Naive thymus-derived CD4-positive, alpha-beta T cell (primary cell): ENCODE measurements at places on chromosomes 7 and 10.

DNA sequence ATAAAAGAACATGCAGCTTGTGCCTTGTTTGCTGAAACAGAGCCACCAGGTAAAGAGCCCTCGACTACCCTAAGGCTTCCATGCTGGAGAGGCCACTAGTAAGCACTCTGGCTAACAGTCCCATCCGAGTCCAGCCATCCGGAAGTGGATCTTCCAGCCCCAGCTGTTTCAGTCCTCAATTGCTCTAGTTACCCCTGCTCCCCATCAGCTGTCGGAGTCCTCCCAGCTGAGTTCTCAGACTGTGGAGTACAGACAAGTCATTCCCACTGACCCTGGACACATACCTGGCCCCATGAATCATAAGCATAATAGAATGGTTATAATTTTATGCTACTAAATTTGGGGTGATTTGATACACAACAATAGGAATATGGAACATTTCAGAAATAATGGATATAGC is 13.5 kb upstream of the FZD1 start:
- H3K27me3 ChIP-seq = no peaks in the 10 kb centered on the region
- H3K27ac ChIP-seq = no peak overlapping the region
- no peaks in the 10 kb centered on the region for H3K36me3 ChIP-seq
- no peak overlapping the region for H3K4me3 ChIP-seq
- no peak for DNase-seq

GRCh38 chr7:16509829-16510228 is 16.8 kb upstream of the LRRC72 start:
- H3K4me3 ChIP-seq = no peak overlapping the region
- no peaks in the 10 kb centered on the region for H3K36me3 ChIP-seq
- DNase-seq = no peak
- H3K27ac ChIP-seq = no peak overlapping the region

GRCh38 chr10:84076540-84077195 is 62.6 kb upstream of the GHITM start:
- H3K27ac ChIP-seq = no peak overlapping the region
- H3K4me3 ChIP-seq = no peak overlapping the region
- no peak for DNase-seq
- H3K4me1 ChIP-seq = no peaks in the 10 kb centered on the region

GRCh38 chr10:62037166-62037831 is 135.8 kb downstream of the ARID5B start:
- no peaks in the 10 kb centered on the region for H3K27me3 ChIP-seq
- no peaks in the 10 kb centered on the region for H3K36me3 ChIP-seq
- peak overlapping the region; percentile 60 for H3K27ac ChIP-seq
- DNase-seq = no peak

GRCh38 chr7:135147341-135147898 is 452 bp upstream of the TMEM140 start:
- H3K27me3 ChIP-seq = no peaks in the 10 kb centered on the region
- no peak for DNase-seq
- H3K4me1 ChIP-seq = peaks cover 38% of the 10 kb centered on the region
- H3K27ac ChIP-seq = peak overlapping the region; percentile 90

GRCh38 chr7:17299483-17299991 is 1.1 kb downstream of the AHR start:
- no peaks in the 10 kb centered on the region for H3K27me3 ChIP-seq
- peak overlapping the region; percentile 89 for H3K27ac ChIP-seq
- no peak for DNase-seq
- H3K4me3 ChIP-seq = peak overlapping the region; percentile 70
- H3K4me1 ChIP-seq = peaks cover 21% of the 10 kb centered on the region

GRCh38 chr10:3251172-3251571 is 78.6 kb upstream of the PITRM1 start:
- DNase-seq = no peak
- no peaks in the 10 kb centered on the region for H3K27me3 ChIP-seq
- no peak overlapping the region for H3K4me3 ChIP-seq
- no peaks in the 10 kb centered on the region for H3K36me3 ChIP-seq

DNA sequence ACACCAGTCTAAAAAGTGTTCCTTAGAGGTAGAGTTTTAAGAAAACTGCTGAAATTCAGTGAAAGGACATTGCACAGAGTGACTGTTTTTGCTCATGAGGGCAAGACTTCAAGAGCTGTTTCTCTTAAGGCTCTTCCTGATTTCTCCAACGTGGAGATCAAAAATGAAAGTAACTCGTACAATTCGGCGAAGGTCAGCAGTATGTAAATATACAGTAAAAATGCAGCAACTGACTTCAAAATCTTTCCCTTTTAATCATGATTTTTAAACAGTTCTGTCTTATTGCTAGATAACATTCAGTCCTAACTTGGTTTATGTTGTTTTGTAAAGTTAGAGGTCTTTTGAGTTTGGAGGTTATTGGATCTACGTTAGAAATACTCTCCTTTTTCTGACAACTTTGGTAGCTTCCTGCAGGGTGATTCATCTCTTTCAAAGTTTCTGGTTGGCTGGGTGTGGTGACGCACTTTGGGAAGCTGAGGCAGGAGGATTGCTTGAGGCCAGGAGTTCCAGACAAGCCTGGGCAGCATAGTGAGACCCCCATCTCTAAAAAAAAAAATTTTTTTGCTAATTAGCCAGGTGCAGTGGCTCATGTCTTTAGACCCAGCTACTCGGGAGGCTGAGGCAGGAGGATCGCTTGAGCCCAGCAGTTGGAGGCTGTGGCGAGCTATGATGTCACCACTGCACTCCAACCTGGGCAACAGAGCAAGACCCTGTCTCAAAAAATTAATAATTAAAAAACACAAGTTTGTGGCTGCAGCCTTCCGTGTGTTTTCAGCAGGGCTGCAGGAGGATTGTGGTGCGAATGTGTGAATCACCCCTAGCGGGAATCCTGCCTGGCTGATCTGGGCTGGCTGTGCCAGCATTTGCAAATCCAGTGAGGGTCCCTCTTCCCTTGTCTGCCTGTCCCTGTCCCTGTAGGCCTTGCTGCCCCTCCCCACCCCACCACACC is 29.2 kb upstream of the AP5Z1 start:
- no peaks in the 10 kb centered on the region for H3K27me3 ChIP-seq
- peak overlapping the region; percentile 82 for H3K27ac ChIP-seq
- H3K4me1 ChIP-seq = peaks cover 15% of the 10 kb centered on the region
- DNase-seq = no peak

DNA sequence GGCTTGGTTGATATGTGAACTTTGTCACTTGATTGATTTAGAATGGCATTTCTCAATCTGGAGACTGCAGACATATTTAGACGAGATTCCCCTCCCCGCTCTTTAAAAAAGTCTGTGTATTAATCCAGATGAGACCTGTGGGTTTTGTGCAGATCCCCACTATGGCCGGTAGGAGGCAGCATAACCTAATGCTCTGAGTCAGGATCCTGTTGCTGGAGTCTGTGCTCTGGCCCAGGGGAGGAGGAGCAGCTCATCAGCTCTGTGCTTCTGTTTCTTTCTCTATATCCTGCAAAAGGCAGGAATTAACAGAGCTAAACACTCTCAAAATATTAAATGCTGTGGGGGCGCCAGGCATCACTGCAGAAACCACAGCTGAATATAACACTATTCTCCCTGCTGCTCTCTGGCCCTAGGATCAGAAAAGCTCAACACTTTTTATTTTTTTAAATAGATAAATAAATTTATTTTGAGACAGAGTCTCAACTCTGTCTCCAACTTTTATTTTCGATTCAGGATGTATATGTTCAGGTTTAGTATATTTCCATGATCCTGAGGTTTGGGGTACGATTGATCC is 23.9 kb upstream of the SEPHS1 start:
- no peaks in the 10 kb centered on the region for H3K4me1 ChIP-seq
- H3K36me3 ChIP-seq = no peaks in the 10 kb centered on the region
- DNase-seq = peak; percentile 56
- no peaks in the 10 kb centered on the region for H3K27me3 ChIP-seq
- no peak overlapping the region for H3K27ac ChIP-seq

DNA sequence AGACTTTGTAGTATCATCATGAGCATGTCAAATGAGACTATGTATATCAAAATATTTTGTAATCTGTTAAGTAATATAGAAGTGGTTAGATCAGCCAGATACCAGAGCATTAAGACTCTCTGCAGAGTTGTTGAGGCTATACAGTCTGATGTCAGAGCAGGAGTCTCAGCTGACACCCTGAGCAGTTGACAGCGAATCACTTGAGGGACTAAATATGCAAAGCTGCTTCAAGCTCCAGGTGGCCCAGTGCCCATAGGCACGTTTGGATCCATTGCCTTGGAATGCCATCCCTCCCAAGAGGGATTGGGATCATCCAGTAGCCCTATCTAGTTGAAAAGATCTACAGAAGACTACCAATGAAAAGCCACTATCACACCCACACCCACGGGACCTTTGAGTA is 210.2 kb downstream of the TAX1BP1 start:
- no peaks in the 10 kb centered on the region for H3K36me3 ChIP-seq
- H3K27ac ChIP-seq = no peak overlapping the region
- H3K4me1 ChIP-seq = no peaks in the 10 kb centered on the region
- DNase-seq = no peak

GRCh38 chr7:43594020-43594419 is 11.1 kb downstream of the STK17A start:
- H3K27ac ChIP-seq = peak overlapping the region; percentile 67
- DNase-seq = no peak
- peaks cover 22% of the 10 kb centered on the region for H3K36me3 ChIP-seq
- H3K4me3 ChIP-seq = peak overlapping the region; percentile 5
- peaks cover 65% of the 10 kb centered on the region for H3K4me1 ChIP-seq

DNA sequence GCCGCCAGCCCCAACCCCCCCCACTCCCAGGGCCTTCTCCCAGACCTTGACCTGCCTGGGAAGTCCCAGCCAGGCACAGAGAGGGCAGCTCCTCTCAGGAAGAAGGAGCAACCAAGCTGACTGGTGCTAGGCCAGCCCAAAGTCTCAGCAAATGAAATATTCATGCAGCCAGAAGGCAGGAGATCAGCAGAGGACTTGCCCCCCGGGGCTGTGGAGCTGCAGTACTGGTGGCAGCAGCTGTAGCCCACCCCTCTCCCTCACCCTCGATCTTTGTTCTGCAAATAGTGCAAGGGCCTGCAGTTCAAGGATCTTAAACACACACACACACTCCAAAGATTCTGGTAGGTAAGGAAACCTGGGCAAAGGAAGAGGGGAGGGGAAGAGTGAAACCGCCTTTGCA is 3.5 kb upstream of the SRRM3 start:
- H3K27me3 ChIP-seq = no peaks in the 10 kb centered on the region
- no peak overlapping the region for H3K27ac ChIP-seq
- no peaks in the 10 kb centered on the region for H3K36me3 ChIP-seq
- H3K4me3 ChIP-seq = no peak overlapping the region
- no peak for DNase-seq

- H3K4me1 ChIP-seq = no peaks in the 10 kb centered on the region
- H3K36me3 ChIP-seq = no peaks in the 10 kb centered on the region
- no peaks in the 10 kb centered on the region for H3K27me3 ChIP-seq
- no peak overlapping the region for H3K4me3 ChIP-seq
- no peak overlapping the region for H3K27ac ChIP-seq
These were observed 171.5 kb downstream of the AKR1D1 start for GRCh38 chr7:138247568-138248333.

GRCh38 chr10:97154781-97155180 is 31.0 kb downstream of the SLIT1 start:
- no peak for DNase-seq
- no peaks in the 10 kb centered on the region for H3K4me1 ChIP-seq
- no peaks in the 10 kb centered on the region for H3K36me3 ChIP-seq
- H3K27me3 ChIP-seq = no peaks in the 10 kb centered on the region
- no peak overlapping the region for H3K27ac ChIP-seq

GRCh38 chr10:35498693-35499092 is 106.4 kb upstream of the GJD4 start:
- no peaks in the 10 kb centered on the region for H3K36me3 ChIP-seq
- H3K4me3 ChIP-seq = no peak overlapping the region
- H3K4me1 ChIP-seq = peaks cover 7% of the 10 kb centered on the region
- no peaks in the 10 kb centered on the region for H3K27me3 ChIP-seq
- H3K27ac ChIP-seq = no peak overlapping the region

GRCh38 chr7:158237672-158238335 is 349.8 kb downstream of the PTPRN2 start:
- H3K4me1 ChIP-seq = no peaks in the 10 kb centered on the region
- H3K36me3 ChIP-seq = no peaks in the 10 kb centered on the region
- no peak overlapping the region for H3K27ac ChIP-seq
- no peaks in the 10 kb centered on the region for H3K27me3 ChIP-seq
- H3K4me3 ChIP-seq = no peak overlapping the region

GRCh38 chr10:3484306-3485056 is 300.5 kb downstream of the KLF6 start:
- no peaks in the 10 kb centered on the region for H3K36me3 ChIP-seq
- no peak overlapping the region for H3K4me3 ChIP-seq

- peak; percentile 1 for DNase-seq
- H3K4me3 ChIP-seq = no peak overlapping the region
- H3K27me3 ChIP-seq = no peaks in the 10 kb centered on the region
- H3K36me3 ChIP-seq = no peaks in the 10 kb centered on the region
These were observed 18.8 kb downstream of the TMEM196 start for GRCh38 chr7:19754521-19755116.

GRCh38 chr7:37988721-37989650 is 68.5 kb downstream of the EPDR1 start:
- H3K27ac ChIP-seq = no peak overlapping the region
- H3K36me3 ChIP-seq = no peaks in the 10 kb centered on the region
- DNase-seq = no peak
- no peak overlapping the region for H3K4me3 ChIP-seq
- no peaks in the 10 kb centered on the region for H3K4me1 ChIP-seq

DNA sequence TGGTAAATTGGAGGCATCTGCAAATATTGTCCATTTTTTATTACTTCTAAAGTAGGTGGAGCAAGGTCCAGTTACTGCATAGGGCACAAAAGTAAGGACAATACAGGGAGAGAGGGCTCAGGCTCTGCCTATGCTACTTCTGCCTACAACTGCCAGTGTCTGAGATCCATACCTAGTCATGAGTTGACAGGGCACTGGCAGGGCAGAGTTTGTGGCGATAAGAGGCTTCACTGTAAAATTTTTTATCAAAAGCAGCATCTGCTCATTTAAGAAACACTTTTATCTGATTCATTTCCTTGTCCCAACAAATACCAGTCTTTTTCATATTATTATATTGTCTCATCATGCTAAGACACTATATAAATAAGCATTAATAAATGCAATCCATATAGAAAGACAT is 178.0 kb downstream of the LRRN3 start:
- no peak overlapping the region for H3K4me3 ChIP-seq
- no peaks in the 10 kb centered on the region for H3K36me3 ChIP-seq
- H3K4me1 ChIP-seq = no peaks in the 10 kb centered on the region
- no peak overlapping the region for H3K27ac ChIP-seq
- H3K27me3 ChIP-seq = no peaks in the 10 kb centered on the region

DNA sequence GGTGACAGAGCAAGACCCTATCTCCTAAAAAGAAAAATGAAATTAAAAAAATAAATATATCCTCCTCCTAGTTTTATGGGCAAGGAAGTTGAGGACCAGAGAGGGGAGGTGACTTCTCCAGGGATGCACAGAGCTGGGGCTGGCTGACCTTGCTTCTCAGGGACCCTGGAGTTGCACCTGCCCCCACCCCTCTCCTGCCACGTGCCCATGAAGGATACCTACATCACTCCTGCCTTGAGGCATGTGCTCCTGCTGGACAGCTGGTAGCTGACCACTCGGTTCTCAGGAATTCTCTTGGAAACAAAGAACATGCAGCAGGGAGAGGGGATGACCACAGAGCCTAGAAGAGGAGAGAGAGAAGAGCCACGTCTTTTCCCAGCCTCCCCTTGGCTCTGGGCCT is 522 bp downstream of the CCL24 start:
- H3K27ac ChIP-seq = no peak overlapping the region
- H3K27me3 ChIP-seq = no peaks in the 10 kb centered on the region
- H3K4me1 ChIP-seq = no peaks in the 10 kb centered on the region
- no peaks in the 10 kb centered on the region for H3K36me3 ChIP-seq
- H3K4me3 ChIP-seq = no peak overlapping the region

- H3K4me1 ChIP-seq = no peaks in the 10 kb centered on the region
- no peak overlapping the region for H3K4me3 ChIP-seq
- H3K27ac ChIP-seq = no peak overlapping the region
- H3K27me3 ChIP-seq = no peaks in the 10 kb centered on the region
- no peaks in the 10 kb centered on the region for H3K36me3 ChIP-seq
These were observed 93.1 kb downstream of the GLI3 start for GRCh38 chr7:42143711-42144600.
